ENCODE measurements at places on chromosomes 16 and 17.

GRCh38 chr16:50678531-50678930 lies 2.6 kb downstream of the SNX20 start:
- H3K36me3 ChIP-seq, result peaks cover 69% of the 10 kb centered on the region
- peaks cover 68% of the 10 kb centered on the region for H3K4me1 ChIP-seq
- no peak for DNase-seq
- peak overlapping the region; percentile 88 for H3K4me3 ChIP-seq
- H3K27ac ChIP-seq, result peak overlapping the region; percentile 76

DNA sequence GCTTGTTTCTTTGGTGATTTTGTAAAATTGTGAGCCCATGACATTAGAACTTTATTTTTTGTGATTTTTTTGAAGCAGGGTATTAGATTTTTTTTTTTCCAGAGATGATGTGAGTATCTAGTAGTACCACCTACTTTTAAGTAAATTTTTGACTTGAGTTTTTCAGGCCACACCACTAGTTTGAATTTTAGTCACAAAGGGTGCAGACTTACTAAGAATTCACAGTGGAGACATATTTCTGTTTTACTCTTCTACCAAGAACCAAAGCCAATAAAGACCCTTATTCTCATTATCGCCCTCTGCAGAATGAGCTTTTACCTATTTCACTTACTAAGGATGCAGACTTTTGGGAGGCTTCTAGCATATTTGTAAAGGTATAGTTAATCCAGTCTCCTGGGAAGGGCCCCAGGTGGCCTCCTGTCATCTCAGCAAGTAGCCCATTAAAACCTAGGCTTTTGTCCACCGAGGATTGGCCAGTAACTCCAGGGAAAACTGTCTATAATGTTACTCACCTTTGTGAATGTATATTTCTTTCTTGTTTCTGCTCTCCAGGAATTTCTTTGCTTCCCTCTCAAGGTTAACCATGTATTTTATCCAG lies 30.6 kb downstream of the NLK start:
- H3K4me1 ChIP-seq, result peaks cover 42% of the 10 kb centered on the region
- no peaks in the 10 kb centered on the region for H3K27me3 ChIP-seq
- H3K27ac ChIP-seq, result no peak overlapping the region
- DNase-seq, result no peak

DNA sequence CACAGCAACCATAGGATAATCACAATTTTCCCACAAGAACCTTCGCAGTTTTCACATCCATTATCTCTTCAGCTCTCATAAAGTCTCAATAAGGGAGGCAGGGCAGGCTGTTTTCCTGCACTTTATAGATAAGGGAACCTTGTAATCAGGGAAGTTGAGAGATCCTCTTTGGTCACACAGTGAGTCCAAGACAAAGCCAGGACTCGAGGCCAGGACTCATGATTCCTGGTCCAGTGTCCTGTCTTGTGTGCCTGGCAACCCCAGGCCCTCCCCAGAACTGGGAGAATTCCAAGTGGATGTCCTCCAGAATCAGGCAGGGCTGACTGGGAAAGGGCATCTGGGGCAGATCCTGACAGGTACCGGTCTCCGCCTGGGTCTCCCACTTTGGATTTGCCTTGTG lies 23.1 kb upstream of the PHF12 start:
- no peaks in the 10 kb centered on the region for H3K36me3 ChIP-seq
- peaks cover 3% of the 10 kb centered on the region for H3K27me3 ChIP-seq
- H3K27ac ChIP-seq, result no peak overlapping the region
- DNase-seq, result no peak
- H3K4me3 ChIP-seq, result no peak overlapping the region
- no peaks in the 10 kb centered on the region for H3K4me1 ChIP-seq

- H3K4me1 ChIP-seq, result peaks cover 56% of the 10 kb centered on the region
- H3K27ac ChIP-seq, result no peak overlapping the region
- no peaks in the 10 kb centered on the region for H3K27me3 ChIP-seq
- DNase-seq, result no peak
- peaks cover 25% of the 10 kb centered on the region for H3K36me3 ChIP-seq
- no peak overlapping the region for H3K4me3 ChIP-seq
These were observed 118.3 kb downstream of the ANKRD11 start for GRCh38 chr16:89371968-89372634.

- peak; percentile 49 for DNase-seq
- peaks cover 16% of the 10 kb centered on the region for H3K4me1 ChIP-seq
- peaks cover 77% of the 10 kb centered on the region for H3K27me3 ChIP-seq
- H3K27ac ChIP-seq, result no peak within 1 kb of the TSS
These were observed at the start of gene WNT3 for GRCh38 chr17:46818316-46818928. WNT3 (minus strand) TSS chr17:46818692; CDS start chr17:46818597, 95 bp downstream.

DNA sequence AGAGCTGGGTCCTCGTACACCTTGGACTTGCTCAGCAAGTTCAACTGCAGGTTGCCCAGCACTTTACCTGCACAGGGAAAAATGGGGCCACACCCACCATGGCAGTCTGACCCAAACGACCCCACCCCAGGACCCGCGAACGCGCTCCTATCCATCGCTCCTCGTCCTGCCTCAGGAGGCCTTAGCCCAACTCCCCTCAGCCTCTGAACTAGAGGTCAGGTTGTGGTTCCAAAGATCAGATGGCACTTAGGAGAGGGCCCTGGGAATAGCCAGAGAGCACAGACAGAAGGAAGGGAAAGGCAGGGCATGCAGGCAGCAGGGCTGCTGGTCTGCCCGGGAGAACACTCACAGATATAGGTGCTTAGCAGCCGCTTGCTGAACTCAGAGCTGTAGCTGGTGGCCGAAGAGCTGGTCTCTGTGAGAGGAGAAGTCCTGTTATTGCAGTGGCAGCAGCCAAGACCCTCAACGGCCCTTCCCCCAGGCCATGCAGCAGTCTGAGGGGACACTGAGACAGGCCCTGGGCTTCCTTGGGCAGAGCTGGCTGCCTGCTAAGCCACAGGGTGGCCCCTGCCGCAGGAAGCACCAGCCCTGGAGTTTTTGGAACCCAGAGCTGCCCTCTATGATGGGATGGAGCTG lies 6.9 kb downstream of the ZACN start:
- no peak overlapping the region for H3K4me3 ChIP-seq
- no peaks in the 10 kb centered on the region for H3K27me3 ChIP-seq
- H3K27ac ChIP-seq, result no peak overlapping the region
- peaks cover 22% of the 10 kb centered on the region for H3K36me3 ChIP-seq

- peak overlapping the region; percentile 84 for H3K27ac ChIP-seq
- peak overlapping the region; percentile 73 for H3K4me3 ChIP-seq
- peaks cover 38% of the 10 kb centered on the region for H3K4me1 ChIP-seq
- H3K27me3 ChIP-seq, result no peaks in the 10 kb centered on the region
These were observed 1.3 kb upstream of the HELZ start for GRCh38 chr17:67246403-67246652.

- no peak overlapping the region for H3K4me3 ChIP-seq
- no peaks in the 10 kb centered on the region for H3K4me1 ChIP-seq
- no peak for DNase-seq
These were observed 195.9 kb upstream of the PMFBP1 start for GRCh38 chr16:72367851-72368250.

- no peak overlapping the region for H3K4me3 ChIP-seq
- no peaks in the 10 kb centered on the region for H3K27me3 ChIP-seq
- DNase-seq, result no peak
- no peaks in the 10 kb centered on the region for H3K36me3 ChIP-seq
These were observed 702.0 kb downstream of the KCNJ2 start for GRCh38 chr17:70871180-70871818.

DNA sequence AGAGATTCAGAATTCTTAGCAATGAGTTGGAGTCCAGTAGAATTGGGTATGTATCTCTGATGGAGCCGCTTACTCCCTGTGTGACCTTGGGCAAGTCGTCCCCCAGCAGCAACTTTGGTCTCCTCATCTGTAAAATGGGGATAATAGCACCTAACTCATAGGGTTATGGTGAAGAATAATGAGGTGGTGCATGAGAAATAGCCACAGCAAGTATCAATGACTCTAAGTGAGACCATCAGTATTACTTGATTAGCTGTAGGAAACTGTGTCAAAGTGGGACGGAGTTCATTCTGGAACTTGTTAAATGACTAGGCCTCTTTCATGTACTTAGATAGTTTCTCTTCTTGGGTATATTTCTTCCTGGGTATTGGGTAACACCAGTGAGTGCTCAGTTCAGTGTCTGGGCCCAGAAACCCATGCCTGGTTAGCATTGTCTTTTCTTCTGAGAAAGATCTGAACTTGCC lies 6.4 kb downstream of the PRKCB start:
- peak overlapping the region; percentile 65 for H3K27ac ChIP-seq
- H3K4me1 ChIP-seq, result peaks cover 74% of the 10 kb centered on the region
- no peak for DNase-seq
- no peaks in the 10 kb centered on the region for H3K27me3 ChIP-seq
- peaks cover 60% of the 10 kb centered on the region for H3K36me3 ChIP-seq

DNA sequence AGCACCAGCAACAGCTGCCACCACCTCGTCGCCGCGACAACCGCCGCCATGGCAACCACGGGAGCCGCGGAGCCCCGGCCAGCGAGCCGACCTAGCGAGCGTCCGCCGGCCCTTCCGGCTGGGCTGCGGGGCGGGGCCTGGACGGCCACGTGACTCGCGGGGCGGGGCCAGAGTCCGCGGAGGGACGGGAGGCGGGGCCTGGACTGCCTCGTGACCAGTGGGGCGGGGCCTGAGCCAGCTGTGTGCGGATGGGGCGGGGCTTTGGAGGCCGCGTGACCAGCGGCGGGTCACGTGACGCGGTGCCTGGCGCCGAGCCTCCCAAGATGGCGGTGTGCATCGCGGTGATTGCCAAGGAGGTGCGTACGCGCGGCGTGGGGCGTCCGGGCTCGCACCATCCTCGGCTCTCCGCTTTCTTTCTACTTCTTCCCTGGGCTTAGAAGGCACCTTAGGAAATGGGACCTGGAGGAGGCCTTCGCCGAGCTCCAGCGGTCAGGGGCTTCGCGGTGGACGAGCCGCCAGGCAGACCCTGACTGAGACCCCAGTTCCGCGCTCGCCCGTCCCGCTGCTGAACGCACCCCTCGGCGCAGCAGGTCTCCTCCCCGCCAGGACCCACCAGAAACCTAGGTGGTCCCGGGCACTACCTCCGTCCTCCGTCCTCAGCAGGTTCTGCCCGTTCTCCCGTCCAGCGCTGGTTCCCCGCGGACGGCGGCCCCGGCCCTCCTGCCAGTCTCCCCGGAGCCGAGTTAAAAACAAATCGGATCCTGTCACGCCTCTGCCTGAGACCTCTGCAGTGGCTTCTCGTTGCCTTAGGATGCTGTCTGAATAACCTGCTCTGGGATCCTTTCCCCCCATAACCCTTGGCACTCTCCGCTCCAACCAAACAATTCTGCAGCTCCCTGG lies at the start of the genes GALNS and TRAPPC2L:
GALNS (minus strand) TSS at position 120 of the 900 bp plus-strand sequence; CDS start at position 50, 70 bp downstream.
TRAPPC2L (plus strand) TSS at position 300 of the 900 bp plus-strand sequence; CDS start at position 324, 24 bp downstream.
- peaks cover 32% of the 10 kb centered on the region for H3K4me1 ChIP-seq
- DNase-seq, result peak; percentile 99
- H3K27ac ChIP-seq, result peak within 1 kb of the TSS; percentile 93
- peak within 1 kb of the TSS; percentile 97 for H3K4me3 ChIP-seq
- no peaks in the 10 kb centered on the region for H3K27me3 ChIP-seq

- no peaks in the 10 kb centered on the region for H3K27me3 ChIP-seq
- no peaks in the 10 kb centered on the region for H3K4me1 ChIP-seq
- DNase-seq, result no peak
- H3K36me3 ChIP-seq, result no peaks in the 10 kb centered on the region
- no peak overlapping the region for H3K4me3 ChIP-seq
These were observed 281.5 kb downstream of the SNX29 start for GRCh38 chr16:12257926-12258561.

- no peak for DNase-seq
- peaks cover 54% of the 10 kb centered on the region for H3K27me3 ChIP-seq
- no peak overlapping the region for H3K27ac ChIP-seq
These were observed 44.0 kb downstream of the IRX6 start for GRCh38 chr16:55367866-55368603.

DNA sequence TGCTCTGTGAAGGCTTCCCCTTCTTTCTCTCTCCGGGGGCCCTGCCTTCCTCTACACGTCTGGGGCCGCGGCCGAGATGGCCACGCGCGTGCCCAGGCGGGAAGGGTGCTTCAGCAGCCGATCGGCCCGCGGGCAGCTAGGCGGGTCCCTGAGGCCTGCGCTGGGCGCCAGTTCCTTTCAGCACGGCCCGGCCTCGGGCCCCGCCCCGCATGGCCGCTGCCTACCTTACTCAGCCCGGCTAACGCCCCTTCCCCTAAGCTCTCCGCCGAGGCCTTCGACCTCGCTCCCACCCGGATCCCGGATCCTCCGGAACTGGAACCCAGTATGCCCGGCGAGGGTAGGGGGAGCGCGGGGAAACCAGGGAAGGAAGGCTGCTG lies 335 bp downstream of the TMEM11 start:
- peaks cover 64% of the 10 kb centered on the region for H3K4me1 ChIP-seq
- no peaks in the 10 kb centered on the region for H3K27me3 ChIP-seq
- peak overlapping the region; percentile 97 for H3K4me3 ChIP-seq
- H3K36me3 ChIP-seq, result peaks cover 28% of the 10 kb centered on the region

DNA sequence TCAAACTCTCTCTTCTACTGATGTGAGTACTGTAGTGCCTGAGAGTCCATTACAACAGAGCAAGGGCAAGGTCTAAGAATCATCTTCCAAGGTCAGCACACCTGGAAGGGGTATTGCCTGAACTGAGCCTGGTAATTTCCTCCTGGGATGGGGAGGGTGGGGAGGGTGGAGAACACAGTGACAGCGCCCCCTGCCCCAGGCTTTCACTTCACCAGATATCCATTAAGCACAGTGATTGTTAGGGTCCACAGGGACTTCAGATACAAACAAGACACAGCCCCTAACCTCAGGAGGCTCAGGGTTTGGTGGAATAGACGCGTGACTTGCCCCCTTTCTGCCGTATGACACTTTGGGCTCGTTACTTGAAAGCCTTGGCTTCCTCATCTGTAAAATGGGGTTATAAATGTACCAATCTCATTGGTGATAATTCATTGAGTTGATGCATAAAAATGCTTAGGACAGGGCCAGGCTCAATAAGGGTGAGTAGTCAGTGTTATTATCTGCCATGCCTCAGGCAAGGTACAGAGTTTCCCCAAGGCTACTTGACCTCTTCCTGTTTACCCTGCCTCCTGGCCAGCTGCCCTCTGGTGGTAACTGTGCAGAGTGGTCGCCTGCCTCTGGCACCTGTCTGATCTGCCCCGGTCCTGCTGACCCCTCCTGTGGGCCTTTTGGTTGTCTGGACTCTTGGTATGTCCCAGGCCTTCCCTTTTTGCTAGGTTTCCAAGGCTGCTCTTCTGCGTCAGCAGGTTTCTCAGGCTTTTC lies 13.1 kb upstream of the BRD7 start:
- no peak overlapping the region for H3K27ac ChIP-seq
- DNase-seq, result no peak
- peaks cover 3% of the 10 kb centered on the region for H3K27me3 ChIP-seq
- no peaks in the 10 kb centered on the region for H3K4me1 ChIP-seq
